NCI-H1694 treated with DMSO at 0.1 percent for 48 hours (cell line): ENCODE measurements at places on chromosomes 12 and 14.
A peak's percentile ranks its signal among the peaks of the same experiment; 100 is the strongest.

GRCh38 chr14:94309721-94310120 is 13.4 kb downstream of the SERPINA6 start:
- DNase-seq = no peak

DNA sequence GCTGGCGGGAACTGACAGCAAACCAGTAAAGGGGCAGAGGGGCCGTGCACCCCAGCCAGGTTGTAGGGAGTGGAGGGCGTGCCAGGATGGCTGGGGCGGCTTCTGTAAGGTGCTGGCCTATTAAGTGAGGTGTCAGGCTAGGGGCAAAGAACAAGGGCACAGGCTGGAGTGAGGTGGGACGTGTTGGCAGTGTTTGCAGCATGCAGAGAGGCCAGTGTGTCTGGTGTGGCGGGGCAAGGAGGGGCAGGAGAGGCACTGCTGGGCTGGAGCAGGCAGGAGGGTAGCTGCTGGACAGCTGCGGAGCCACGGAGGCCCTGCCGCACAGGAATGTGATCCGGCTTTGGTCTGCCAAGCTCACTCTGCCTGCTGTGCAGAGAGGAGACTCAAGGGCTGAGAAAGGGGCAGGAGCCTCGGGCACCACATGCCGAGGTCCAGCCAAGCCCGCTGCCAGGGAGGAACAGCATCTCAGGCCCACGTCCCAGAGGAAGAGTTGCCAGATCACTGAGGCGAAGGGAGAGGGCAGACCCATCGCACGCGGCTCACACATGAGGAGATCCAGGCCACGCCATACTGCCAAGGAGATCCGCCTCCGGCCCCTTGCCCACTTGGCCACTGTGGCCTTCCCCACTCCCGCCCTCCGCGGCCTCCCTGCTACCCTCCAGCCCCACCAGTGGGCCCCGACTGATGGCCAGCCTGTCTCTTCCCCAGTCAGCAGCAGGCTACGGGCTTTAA is 46.8 kb downstream of the AMN start:
- DNase-seq = no peak

DNA sequence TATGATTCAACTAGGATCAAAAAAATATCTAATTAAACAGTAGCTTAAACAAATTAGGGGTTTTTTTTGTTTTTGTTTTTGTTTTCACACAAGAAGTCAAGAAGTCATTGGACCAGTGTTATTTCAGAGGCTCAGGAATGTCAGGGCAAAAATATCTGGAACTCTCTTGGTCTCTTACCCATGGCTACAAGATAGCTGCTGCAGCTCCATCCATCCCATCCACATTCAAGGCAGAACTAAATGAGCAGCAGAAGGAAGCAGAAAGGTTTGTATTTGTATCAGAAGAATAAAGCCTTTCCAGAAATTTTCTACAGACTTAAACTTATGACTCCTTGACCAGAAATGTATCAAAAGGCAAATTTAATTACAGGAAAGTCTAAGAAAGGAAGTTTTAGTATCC is 33.8 kb upstream of the BCL2L14 start:
- no peak for DNase-seq

DNA sequence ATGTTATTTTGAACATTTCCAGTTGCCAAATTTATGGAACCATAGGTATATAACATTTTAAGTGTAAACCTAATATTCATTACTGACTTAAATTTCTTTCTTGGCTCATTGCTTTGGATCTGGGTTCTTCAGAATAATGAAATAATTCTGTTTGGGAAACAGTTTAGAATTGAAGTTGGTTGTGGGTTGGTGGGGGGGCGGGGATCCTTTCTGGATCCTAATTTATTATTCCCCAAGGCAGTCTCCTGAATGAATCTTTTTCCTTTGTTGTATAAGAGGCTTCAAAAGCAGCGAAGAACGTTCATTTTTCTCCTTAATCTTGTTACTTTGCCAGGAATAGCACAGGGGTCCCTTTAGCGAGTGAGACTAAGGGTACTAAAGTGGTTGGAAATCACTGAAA is 325.5 kb downstream of the FOXG1 start:
- DNase-seq = no peak

- no peak for DNase-seq
Measured at GRCh38 chr12:49296836-49297694, 2.1 kb downstream of the PRPH start.

DNA sequence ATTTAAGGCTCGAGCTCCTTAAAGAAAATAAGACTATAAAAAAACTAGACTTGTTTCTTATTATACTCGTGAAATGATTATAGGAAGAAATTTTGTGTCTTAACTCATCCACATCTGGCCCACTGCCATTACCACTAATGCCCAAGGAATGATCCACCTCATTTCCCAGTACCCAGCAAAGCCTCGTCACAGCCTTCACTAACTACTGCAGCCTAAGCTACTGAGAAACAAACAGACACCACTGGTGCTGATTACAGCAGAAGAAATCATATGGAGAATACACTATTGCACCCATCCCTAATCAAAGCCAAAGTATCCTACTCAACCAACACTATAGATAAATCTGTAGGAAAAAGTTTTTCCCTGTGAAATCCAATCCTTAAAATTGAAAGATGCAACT is 205.3 kb upstream of the NAV3 start:
- no peak for DNase-seq

DNA sequence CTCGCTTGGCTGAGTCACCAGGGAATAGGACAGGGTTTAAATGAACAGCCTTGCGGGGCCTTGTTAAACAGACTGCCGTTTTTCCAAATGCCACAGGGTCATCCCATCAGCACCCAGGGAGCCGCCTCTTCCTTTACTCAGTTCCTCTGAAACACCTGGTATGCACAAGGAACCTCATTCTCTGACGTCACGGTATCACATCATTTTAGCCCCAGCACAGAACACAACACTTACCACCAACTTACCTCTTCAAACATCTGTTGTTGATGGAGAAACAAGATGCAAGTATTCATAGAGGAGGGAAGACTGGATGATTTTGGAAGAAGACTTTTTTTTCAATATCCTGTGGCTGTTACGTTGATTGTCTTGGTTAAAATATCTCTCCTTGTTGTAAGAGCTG is 535.3 kb upstream of the TMEM132C start:
- no peak for DNase-seq

DNA sequence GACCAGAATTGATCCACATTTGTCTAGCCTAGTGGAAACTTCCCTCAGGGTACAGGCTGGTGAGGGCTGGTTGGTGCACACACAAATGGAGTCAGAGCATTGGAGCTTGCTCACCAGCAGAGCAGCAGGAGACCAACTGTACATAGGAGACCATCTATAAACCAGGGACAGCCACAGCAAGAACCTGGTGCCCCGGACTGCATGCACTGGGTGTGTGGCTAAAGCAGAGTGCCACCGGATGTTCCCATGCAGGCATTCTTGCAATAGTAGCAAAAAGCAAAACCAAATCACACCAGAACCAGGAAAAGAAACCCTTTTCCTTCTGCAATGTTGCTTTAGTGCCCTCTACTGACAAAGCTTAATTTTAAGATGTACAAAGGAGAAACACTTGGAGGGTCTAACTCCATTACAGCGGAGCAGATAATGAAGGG is 136.4 kb downstream of the MDGA2 start:
- DNase-seq = no peak

GRCh38 chr12:527241-527640 is 67.5 kb downstream of the B4GALNT3 start:
- no peak for DNase-seq

DNA sequence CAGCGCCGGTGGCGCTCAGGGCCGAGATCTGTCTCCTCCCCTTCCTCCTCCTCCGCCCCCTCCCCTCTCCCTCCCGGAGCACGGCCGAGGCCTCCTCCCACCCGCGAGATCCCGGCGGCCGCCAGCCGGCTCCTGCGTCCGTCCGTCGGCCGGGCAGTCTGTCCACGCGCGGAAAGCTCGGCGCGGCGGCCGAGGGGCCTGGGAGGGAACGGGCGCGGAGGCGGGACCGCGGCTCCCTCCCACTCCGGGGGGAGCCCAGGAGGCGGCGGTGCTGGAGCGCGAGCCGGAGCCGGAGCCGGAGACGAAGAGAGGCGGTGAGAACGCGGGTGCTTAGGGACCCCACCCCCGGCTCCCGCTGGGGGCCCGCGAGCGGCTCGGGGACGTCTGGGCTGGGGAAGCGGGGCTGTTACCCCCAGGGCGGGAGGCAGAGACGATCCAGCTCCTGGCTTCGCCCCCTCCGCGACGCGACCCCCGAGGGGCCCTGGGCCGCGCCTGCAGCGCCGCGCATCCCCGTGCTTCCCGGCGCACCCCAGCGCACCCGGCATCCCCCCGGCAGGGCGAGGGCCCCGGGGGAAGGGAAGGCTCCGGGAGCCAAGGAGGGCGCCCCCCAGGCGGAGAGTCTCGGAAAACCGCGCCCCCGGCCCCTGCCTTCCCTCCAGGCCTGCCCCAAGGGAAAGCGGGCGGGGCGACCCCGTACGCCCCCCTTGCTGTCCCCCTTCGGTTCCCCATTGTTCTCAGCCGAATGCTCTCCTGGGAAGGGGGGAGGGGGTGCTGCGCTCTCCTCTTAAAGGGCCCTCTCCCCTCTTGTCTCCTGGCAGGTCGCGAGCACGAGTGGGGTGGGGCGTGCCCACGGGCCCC is at the start of gene DTX1:
Gene DTX1 (plus strand): TSS at position 100 of the 858 bp plus-strand sequence. CDS start 1,463 bp downstream, outside the sequence.
- DNase-seq = no peak

GRCh38 chr14:86055512-86056075 is 525.6 kb downstream of the FLRT2 start:
- no peak for DNase-seq

DNA sequence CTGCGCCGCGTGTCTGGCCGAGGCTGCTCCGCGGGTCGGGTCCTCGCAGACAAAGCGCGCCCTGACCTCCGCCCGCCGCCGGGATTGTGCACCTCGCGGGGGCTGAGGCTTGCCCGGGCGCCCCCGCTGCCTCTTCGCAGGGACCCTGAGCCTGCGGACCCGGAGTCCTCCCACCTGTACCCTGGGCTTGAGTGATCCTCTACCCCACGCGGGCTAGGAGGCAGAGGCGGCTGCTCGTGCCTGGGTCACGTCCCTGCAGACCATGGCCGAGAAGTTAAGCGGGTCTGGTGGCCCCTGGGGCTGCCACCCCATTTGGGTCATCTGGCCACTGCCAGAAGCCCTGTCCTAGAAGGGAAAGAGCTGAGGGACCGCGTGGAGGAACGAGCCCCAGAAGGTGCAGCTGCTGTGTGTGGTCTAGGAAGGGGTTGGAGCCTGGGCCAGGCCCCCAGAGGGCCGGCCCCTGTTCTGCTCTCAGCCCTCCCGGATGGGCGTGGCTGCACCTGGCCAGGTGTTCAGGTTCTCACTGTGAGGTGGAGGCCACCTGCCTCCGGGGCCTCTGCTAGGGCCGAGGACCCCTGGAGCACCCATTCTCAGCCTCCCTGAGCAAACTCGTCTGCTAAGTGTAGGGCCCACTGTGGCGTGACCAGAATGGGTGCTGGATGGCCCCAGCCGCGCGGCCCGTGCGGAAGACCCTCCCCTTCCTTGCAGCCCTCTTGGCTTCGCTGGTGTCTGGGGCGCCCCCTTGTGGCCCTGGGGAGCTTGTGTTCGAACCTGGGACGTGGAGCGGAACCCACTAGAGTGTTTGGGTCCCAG is 49.6 kb downstream of the LRCOL1 start:
- DNase-seq = peak; percentile 61

- no peak for DNase-seq
Measured at GRCh38 chr12:84356224-84356623, 556.4 kb downstream of the SLC6A15 start.

GRCh38 chr12:44053549-44054127 is 217.8 kb downstream of the TMEM117 start:
- no peak for DNase-seq

- no peak for DNase-seq
Measured at GRCh38 chr12:51917746-51918453, 10.6 kb downstream of the ACVRL1 start.

GRCh38 chr14:70890826-70891659 is 16.2 kb upstream of the PCNX1 start:
- no peak for DNase-seq

DNA sequence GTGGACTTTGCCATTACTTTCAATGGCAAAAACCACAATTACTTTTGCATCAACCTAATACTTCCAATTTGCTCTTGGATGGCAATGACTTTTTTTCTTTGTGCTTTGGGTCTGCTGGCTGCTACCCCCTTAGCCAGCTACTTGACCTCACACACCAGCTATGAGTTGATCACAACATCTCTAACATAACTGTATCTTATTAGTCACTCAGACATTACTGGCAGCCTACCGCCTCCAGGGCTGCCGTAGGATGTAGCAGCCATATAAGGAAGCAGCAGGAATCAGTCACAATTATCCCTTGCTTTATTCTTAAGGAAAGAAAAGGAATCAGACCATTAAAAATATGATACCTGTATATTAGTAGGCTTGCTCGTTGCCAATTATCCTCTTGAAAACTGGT is 260.5 kb downstream of the ADAMTS20 start:
- DNase-seq = no peak

GRCh38 chr12:40650038-40650704 is 42.1 kb upstream of the CNTN1 start:
- no peak for DNase-seq

DNA sequence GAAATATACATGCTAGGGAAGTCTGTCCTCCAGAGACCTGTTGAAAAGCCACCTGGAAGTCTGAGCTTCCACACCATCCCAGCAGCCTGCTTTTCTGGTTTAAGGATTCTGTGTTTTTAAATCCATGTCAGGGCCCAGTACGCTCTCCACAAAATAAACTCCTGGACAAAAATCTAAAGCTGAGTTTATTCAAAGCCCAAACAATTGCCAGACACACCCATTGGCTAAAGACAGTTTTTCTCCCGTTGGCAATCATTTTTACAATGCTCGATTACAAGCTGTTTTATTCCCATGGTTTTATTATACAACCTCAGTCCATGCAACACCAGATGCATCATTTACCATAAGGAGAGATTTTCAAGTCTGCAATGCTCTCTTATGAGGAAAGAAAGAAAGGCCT is 94.5 kb downstream of the MYRFL start:
- no peak for DNase-seq

GRCh38 chr12:103308396-103308795 is 187.4 kb downstream of the C12orf42 start:
- no peak for DNase-seq

- DNase-seq = no peak
Measured at GRCh38 chr12:110616471-110617115, 2.7 kb downstream of the TCTN1 start.

DNA sequence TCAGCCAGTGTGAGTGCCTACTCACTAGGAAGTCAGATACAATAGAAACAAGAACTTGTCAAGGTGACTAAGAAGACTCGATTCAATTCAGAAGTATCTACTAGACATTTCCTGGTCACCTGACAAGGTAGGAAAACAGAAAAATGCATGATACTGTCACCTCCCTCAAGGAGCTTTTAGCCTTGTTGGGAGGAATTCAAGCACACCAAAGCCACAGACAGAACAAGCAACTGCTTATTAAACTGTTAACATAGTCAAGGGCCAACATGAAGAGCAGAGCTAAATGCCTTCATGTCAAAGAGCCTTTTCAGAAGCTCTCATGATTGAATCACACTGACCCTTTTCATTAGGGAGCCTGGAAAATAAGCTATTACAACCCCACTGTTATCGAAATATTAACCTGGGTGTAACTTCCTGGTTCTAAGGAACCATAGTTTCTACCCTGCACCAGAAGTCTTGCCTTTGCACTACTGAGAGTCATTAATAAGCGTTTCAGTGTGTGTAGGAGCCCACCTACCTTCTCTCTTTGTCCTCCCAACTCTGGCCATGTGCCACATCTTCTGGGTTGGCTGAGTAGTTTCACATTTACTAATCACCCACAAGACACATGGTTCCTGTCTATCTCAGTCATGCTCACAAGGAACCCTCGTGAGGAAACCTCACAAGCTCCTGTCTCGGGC is 31.0 kb upstream of the LGALS3 start:
- no peak for DNase-seq

- no peak for DNase-seq
Measured at GRCh38 chr14:95828649-95829265, 47.9 kb upstream of the TUNAR start.
